ENCODE measurements at places on chromosomes 11 and 22. TPM values are rescaled to one million over a fixed set of nuclear protein-coding genes. Genes with fewer than 3 reads are reported as not detected.
A peak's percentile ranks its signal among the peaks of the same experiment; 100 is the strongest.

Gene LIPT2
- total RNA-seq = 3.2 TPM

Gene PRAME
- not detected for total RNA-seq

Gene RBMXL2
- 0.04 TPM for total RNA-seq

Gene FAM180B
- total RNA-seq = 2.9 TPM

Gene NAALADL1
- total RNA-seq = 13.6 TPM

Gene GRM5
- 0.04 TPM for total RNA-seq

Gene OPCML
- total RNA-seq = 0.62 TPM

Gene NPTXR
- total RNA-seq = 2.2 TPM

Gene BEST1
- 1.6 TPM for total RNA-seq

GRCh38 chr11:11728386-11728785 lies 106.6 kb upstream of the GALNT18 start:
- DNase-seq = no peak

DNA sequence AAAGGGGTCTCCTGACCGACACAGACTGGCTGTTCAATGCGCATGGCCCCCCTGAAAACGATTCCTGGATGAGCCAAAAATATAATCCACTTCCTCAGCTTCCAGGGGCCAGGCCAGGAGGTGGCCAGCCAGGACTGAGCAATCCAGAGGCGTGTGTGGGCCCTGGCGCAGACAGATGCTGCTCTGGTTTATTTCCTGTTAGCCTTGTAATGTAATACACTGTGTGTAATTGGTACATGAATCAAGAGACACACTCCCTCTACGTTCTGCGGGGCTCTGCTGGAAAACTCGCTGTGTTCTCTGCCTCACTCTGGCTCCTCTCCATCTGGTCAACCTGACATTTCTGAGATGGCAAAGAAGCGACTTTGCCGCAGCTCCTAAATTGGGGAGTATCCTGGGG lies 26.3 kb upstream of the ISX start:
- DNase-seq = peak; percentile 40

- DNase-seq = no peak
Measured at GRCh38 chr22:43520632-43521039, 108.8 kb downstream of the MPPED1 start.

- DNase-seq = peak; percentile 65
Measured at GRCh38 chr11:73359341-73359740, 16.9 kb upstream of the RELT start.

DNA sequence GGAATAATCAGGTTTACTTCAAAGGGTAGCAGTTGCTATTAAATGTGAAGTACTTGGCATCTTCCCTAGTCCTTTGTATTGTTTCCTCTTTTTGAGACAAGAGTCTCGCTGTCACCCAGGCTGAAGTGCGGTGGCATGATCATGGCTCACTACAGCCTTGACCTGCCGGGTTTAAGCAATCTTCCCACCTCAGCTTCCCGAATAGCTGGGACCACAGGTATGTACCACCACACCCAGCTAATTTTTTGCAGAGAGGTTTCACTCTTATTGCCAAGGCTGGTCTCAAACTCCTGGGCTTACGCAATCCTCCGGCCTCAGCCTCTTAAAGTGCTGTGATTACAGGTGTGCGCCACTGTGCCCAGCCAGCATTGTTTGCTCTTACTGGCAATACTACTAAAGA lies 36.2 kb upstream of the RAPSN start:
- no peak for DNase-seq

GRCh38 chr11:96307776-96308140 lies 35.2 kb downstream of the MAML2 start:
- peak; percentile 73 for DNase-seq

- DNase-seq = no peak
Measured at GRCh38 chr11:92667486-92668152, 301.8 kb upstream of the MTNR1B start.

- DNase-seq = no peak
Measured at GRCh38 chr22:24833881-24834495, 28.0 kb downstream of the SGSM1 start.

DNA sequence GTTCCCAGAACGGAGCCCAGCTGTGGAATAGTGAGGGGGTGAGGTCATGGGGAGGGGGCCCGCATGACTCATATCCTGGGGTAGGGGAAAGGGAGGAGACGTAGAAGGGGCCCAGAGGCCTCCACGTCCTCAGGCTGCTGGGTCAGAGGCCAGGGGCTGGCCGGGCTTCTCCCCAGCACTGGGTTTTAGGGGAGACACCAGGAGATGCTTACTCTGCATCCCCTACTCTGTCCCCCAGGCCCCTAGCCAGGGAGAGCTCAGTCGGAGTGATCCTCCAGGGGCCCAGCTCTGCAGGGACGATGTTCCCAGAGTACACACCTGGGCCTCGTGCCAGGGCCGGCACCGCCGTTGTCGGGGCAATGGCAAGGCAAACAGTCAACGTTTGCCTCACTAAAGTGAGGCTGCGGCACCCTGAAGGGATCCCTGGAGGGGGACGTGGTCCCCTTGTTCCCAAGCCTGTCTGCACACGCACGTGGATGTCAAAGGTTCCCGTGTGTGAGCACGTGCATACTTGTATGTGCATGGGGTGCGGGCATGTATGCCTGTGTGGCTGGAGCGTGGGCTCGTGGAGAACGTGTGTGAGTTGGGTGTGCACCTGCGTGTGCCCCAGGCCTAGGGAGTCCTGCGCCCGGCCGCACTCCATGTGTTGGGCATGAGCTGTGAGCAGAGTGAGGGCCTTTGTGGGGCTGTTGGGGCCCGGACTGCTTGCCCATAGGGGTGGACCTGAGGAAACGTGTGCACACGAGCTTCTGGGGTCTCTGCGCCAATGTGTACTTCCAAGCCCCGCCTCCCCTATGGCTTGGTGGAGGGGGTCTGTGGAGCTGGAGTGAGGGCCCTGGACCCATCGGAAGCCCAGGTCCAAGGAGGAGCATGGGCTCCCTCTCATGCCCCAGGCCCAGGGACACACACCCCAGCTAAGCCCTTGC lies 14.2 kb downstream of the PRR33 start:
- peak; percentile 92 for DNase-seq

GRCh38 chr11:12223771-12224536 lies 113.6 kb downstream of the MICAL2 start:
- no peak for DNase-seq

- DNase-seq = peak; percentile 11
Measured at GRCh38 chr11:95796501-95796900, 6.2 kb downstream of the CEP57 start.

DNA sequence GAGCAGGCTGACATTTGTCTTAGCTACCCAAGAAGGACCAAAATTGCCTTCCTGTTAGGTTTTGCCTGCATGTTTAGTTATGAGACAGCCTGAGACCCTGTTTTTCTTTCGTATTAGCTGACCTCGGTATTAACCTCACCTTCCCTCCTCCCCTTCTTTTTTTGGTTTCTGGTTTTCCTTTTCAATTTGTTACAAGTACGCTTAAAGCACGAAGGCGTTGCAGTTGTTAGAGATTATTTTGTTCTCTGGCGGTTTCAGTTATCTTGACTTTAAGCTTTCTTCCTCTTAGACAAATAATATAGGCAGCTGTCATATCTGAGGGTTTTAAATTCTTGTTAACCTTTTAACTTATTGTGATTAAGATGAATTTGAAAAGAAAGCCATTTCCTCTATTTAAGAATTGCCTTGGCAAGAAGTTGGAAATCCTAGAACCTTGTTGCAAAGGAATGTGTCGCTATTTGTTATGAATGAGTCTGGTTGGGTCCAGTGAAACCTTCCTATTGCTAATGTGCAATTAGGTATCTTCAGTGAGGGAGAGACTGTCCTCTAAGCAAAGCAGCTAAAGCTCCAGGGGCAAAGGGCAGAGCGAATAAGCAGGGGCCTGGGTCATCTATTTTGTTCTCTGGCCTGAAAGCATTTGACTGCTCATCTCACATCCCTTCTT lies 45.7 kb downstream of the PACS1 start:
- DNase-seq = no peak

Measured in muscle of leg (tissue), 16 donors.